ENCODE measurements at places on chromosomes 7 and 10.

- DNase-seq, result no peak
These were observed 1.9 kb downstream of the LRRC20 start for GRCh38 chr10:70380350-70381135.

- DNase-seq, result no peak
These were observed 14.7 kb upstream of the FAM171A1 start for GRCh38 chr10:15385552-15386455.

GRCh38 chr7:42692621-42693020, 219.2 kb downstream of the C7orf25 start:
- DNase-seq, result no peak

DNA sequence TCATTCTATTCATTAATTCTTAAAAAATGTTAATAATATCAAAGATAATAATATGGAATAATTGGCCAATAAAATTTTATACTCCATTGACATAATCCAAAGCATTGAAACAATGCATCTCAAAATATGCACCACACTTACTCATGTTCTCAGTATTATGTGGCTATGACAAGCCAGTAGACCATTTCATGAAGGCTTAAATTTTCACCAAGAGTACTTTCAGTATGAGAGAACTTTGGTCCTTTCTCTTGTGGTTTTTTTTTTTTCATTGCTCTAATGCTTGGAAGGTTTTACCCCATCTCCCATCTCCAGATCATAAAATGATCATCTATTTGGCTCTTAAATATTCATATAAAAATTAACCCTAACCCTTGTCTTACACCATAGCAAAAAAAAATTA, 45.5 kb upstream of the TMEM140 start:
- DNase-seq, result no peak

GRCh38 chr7:2019711-2020511, 212.8 kb downstream of the MAD1L1 start:
- peak; percentile 86 for DNase-seq

DNA sequence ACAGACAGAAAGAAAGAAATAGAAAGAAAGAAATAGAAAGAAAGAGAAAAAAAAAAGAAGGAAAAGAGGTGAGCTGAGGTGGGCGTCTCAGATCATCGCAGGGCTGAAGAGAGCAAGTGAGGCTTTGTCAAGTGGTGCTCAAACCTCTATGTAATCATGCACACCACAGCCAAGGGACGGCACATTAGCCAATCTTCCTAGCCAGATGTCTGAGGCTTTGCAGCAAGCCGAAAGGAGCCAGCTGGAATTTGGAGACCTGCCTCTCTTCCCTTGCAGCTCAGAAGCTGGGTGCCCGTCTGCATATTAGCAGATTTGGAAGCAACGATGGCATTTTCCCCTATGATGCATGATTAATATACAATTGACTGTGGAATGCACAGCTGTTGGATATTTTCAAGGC, 52.5 kb downstream of the ADRA2A start:
- DNase-seq, result no peak

DNA sequence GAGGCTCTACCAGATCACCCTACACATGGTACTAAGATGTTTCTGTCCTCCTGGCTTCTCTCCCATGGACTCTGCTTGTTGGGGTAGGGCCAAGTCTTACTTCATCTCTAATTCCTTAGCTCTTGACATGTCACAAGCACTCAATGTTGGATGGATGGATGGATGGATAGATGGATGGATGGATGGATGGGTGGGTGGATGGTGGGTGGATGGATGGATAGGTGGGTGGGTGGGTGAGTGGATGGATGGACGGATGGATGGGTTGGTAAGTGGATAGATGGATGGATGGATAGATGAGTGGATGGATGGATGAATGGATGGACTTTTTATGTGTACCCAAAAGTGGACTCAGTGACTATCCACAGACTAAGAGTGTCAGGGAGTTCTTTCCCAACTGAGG, 28.5 kb downstream of the HSPA12A start:
- DNase-seq, result no peak

All from cardiac septum (tissue), 1 donor.